Stimulated activated CD8-positive, alpha-beta memory T cell treated with anti-CD3 and anti-CD28 coated beads, Interleukin-4, amount 100 ng/mL, for 1 hour (primary cell): ENCODE measurements at places on chromosomes 4 and X.

DNA sequence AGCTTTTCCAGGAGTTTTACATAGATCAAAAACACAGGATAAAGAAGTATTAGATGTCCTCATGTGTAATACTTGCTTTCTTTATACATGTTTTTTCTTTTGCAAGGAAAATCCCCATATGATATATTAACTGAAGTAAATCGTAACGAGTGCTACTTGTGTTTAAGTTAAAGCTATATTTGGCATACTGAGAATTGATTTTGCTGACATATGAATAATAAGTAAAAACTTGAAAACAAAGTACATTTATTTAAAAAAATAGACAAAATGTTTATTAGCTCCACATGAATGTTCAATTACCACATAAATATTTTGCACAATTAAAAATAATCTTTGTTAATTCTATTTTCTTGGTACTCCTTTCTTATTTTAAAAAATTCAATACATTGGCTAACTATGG, 884.7 kb downstream of the FSTL5 start:
- no peak for DNase-seq

DNA sequence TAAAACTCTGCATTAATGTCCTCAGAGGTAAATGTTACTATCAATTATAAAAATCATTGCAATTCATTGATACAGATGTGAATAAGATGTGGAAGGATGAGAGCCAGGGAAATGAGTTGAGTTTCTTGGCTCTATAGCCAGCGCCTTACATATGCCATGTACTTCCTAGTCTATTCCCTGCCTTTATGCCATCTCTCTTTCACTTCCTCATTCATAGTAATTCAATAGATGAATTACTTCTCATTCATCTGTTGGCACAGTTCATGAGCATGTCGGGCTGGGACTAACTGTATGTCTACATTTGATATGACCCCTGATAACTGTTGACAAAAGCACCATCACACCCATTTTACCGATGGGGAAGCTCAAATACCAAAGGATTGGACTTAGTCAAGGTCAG, 55.7 kb downstream of the LNX1 start:
- no peak for DNase-seq

DNA sequence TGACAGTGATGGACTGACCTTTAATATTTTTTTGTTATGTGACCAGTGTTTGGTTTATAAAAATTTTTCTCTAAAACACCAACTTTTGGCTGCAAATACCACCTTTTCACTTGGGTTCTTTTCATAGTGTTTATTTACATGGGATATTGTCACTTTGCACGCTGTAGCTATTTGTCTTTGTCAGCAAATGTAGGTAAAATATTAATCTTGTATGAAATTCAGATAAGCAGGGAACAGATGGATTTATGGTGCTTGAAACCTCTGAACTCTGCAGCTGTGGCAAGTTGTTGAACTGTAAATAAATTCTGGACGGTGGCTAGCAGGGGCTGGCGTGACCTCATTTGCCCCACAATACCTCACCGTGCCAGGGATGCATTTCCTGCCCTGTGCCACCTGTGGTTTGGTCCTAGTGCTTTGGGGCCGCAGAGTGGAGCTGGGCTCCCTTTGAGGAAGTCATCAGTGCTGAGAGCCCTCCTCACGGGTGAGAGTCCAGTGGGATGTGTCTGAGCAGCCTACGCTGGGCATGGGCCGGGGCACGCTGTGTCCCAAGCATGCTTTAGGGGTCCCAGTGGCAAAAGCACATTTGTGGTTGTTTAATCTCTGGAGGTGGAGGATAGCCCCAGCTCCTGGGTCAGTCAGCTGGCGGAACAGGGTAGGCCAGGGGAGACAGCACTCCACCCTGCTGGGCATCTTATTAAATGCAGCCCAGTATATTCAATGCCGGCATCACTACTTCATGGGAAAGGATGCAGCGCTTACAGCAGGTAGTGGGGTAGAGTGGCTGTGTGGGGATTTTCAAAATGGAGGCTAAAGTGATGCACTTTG, 108.6 kb downstream of the TBL1X start:
- DNase-seq = no peak

DNA sequence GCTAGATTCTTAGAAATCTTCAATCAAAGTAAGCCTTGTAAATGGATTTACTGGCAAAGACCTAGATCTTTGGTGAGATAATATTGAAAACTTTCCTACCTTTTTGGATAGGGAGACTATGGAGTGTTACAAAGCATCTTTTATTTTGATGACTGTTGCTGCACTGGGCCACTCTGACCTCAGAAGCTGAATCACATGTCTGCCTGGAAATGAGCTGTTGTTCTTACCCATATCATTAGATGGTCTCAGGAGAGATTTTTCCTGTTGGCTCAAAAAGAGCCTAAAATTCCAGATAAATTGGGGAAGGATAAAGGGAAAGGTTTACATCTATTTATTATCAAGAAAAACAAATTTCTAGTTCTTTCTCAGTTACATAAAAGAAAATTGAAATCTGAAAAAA, 127.5 kb upstream of the BMP3 start:
- no peak for DNase-seq

- no peak for DNase-seq
Observed at GRCh38 chr4:112290341-112290740, 4.6 kb upstream of the TIFA start.

DNA sequence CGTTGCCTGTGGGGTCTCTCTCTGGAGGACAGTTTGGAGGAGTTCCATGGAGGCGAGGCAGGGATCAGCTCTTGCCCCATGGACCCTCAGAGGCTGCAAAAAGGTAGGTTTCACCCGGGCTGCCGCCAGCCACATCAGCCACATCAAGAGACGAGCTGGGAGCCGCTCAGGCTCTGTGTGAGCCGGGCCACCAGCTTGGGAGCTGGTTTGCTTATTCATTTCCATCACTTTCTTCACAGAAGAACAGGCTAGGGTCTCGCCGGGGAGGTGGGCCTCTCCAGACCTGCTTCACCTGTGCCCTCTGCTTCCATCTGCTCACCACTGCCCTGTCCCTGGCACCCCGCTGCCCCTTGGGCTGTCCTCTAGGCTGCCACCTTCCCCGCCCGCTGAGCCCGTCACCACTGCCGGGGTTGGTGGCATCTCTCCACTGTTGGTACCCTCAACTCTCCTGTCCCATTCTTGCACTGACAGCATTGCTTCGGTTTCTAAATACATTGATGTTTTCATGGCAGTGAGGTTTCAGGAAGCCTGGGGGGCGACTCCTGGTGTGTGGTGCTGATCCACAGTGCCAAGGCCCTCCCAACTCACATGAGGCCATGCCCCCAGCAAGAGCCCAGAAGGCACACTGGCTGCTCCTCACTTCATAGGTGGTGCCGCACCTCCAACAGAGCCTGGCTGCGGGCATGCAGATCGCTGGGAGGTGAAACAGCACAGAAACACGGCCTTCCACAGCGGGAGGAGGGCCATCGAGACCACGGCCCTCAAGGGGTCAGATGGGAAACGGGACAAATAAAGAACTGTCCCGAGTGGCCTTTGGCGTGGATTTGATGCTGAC, 4.5 kb upstream of the TREX2 start:
- DNase-seq = no peak

DNA sequence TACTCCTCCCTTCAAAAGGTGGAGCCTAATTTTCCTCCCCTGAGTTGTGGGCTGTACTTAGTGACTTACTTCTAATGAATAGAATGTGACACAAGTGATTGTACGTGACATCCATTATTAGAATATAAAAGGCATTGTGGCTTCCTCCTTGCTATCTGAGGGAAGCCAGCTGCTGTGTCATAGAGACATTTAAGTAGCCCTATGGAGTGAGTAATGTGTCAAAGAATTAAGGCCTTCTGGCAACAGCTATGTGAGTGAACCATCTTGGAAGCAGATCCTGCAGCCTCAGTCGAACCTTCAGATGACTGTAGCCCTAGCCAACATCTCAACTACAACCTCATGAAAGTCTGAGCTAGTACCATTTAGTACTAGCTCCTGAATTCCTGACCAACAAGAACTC, 76.1 kb downstream of the BCOR start:
- DNase-seq = no peak
